ENCODE measurements at places on chromosomes 16 and 17. TPM values are rescaled to one million over a fixed set of nuclear protein-coding genes. Genes with fewer than 3 reads are reported as not detected.

Gene HSD17B1
- 1.1 TPM for total RNA-seq

Gene JUP
- 2.3 TPM for total RNA-seq

- H3K4me1 ChIP-seq: peaks cover 9% of the 10 kb centered on the region
- no peaks in the 10 kb centered on the region for H3K36me3 ChIP-seq
- no peak for DNase-seq
- peaks cover 48% of the 10 kb centered on the region for H3K27me3 ChIP-seq
- H3K4me3 ChIP-seq: no peak overlapping the region
Measured at GRCh38 chr17:79936050-79936449, 96.8 kb upstream of the CBX4 start.

GRCh38 chr17:4267402-4267801 lies 3.6 kb upstream of the ANKFY1 start:
- H3K27me3 ChIP-seq: no peaks in the 10 kb centered on the region
- H3K27ac ChIP-seq: no peak overlapping the region
- no peak for DNase-seq
- H3K4me1 ChIP-seq: peaks cover 24% of the 10 kb centered on the region
- H3K36me3 ChIP-seq: peaks cover 24% of the 10 kb centered on the region

GRCh38 chr17:42798383-42799380 lies at the start of the genes CNTD1 and COA3:
CNTD1 (plus strand) TSS chr17:42798861; CDS start chr17:42799068, 207 bp downstream.
COA3 (minus strand) TSS chr17:42798704; CDS start chr17:42798681, 23 bp downstream.
- H3K27me3 ChIP-seq: peaks cover 7% of the 10 kb centered on the region
- H3K4me3 ChIP-seq: peak within 1 kb of the TSS; percentile 94
- H3K4me1 ChIP-seq: peaks cover 19% of the 10 kb centered on the region
- peaks cover 2% of the 10 kb centered on the region for H3K36me3 ChIP-seq
- DNase-seq: peak; percentile 90

DNA sequence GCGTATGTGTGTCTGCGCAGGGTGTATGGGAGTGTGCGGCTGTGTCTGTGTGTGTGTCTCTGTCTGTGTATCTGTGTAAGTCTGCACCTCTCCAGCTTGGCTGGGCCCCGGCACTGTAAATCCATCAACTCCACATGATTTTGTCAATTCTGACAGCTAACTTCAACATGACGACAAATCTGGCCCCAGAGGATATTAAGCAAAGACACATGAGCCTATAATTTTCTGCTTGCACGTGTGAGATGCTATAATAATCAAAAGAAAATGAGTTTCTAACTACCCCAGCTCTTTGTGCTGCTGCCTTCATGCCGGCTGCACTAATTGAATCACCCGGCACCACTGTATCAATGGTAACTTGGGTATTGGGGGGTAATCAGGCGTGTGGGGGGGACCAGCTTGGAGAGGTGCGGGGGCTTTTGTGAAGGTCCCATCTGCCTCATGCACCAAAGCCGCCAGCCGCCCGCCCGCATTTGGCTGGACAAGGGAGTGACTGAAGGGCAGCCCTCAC lies 57.6 kb upstream of the LHX1 start:
- H3K36me3 ChIP-seq: no peaks in the 10 kb centered on the region
- no peaks in the 10 kb centered on the region for H3K4me1 ChIP-seq
- DNase-seq: no peak
- H3K4me3 ChIP-seq: no peak overlapping the region
- H3K27ac ChIP-seq: no peak overlapping the region

DNA sequence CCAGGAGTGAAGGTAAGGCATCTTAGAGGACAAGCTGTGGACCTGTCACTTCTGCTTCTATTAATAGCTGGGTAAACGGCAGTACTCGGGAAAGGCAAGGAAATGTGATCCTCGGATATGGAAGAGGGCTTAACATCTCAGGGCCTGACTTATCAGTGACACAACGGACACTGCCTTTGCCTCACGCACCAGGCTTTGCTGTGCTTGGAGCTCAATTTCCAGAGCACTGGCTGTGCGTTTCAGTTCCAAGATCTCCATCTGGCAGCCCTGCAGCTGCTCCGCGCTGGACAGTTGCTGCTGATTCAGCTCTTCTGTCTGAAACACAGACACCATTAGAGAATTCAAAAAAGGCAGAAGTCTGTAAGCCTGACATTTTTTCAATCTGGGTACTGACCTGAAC lies 3.5 kb downstream of the KRT40 start:
- peaks cover 28% of the 10 kb centered on the region for H3K27me3 ChIP-seq
- H3K27ac ChIP-seq: no peak overlapping the region
- no peaks in the 10 kb centered on the region for H3K4me1 ChIP-seq
- H3K4me3 ChIP-seq: no peak overlapping the region
- DNase-seq: no peak
- no peaks in the 10 kb centered on the region for H3K36me3 ChIP-seq

DNA sequence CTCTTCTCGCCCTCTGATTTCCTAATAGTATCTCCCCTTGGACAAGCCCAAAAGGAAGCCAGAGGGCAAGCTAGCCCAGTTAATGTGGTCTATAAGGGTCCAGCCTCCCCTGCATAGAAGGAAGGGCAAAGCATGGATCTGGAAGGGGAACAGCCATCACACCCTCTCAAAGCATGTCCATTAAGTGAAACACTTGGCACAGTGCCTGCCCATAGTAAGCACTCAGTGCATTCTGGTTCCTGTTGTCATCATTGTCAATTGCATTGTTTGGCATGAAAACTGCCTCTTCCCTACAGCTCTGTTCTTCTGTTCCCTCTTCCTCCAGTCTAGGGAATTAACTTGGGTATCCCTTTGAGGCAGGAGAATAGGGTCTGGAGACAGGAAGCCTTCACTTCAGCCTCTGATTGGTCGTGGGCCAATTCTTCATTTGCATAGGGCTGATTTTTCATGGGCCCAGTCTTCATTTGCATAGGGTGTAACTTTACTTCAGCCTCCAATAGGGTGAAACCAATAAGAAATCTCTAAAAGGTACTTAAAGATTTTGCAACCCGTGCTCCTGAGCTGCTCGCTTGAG lies 81.4 kb downstream of the C17orf67 start:
- H3K4me1 ChIP-seq: no peaks in the 10 kb centered on the region
- no peaks in the 10 kb centered on the region for H3K36me3 ChIP-seq
- DNase-seq: no peak

- DNase-seq: no peak
- no peaks in the 10 kb centered on the region for H3K27me3 ChIP-seq
- no peaks in the 10 kb centered on the region for H3K4me1 ChIP-seq
Measured at GRCh38 chr16:64478252-64478906, 643.5 kb downstream of the CDH11 start.

GRCh38 chr16:89444151-89444723 lies 46.1 kb downstream of the ANKRD11 start:
- peak overlapping the region; percentile 37 for H3K27ac ChIP-seq
- peaks cover 93% of the 10 kb centered on the region for H3K4me1 ChIP-seq
- H3K4me3 ChIP-seq: no peak overlapping the region

DNA sequence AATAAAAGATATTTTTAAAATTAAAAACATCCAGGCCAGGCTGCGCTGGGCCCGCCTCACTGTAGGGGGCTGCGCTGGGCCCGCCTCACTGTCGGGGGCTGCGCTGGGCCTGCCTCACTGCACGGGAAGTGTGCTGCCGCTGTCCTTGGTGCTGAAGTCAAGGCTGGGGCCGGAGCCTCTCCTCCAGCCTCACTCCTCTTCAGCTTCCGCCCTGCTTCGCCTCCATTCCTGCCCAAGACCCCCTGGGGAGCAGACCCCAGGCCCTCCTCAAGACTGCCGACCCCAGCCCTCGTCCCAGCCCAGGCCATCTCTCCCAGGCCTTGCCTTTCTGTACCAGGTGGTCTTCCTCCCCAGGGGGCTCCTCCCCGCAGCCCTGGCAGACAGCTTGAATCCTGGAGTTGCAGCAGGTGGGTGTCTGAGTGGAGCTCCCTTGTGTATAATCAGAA lies 26.2 kb downstream of the ENDOV start:
- peak; percentile 77 for DNase-seq
- no peak overlapping the region for H3K4me3 ChIP-seq
- H3K27ac ChIP-seq: no peak overlapping the region
- no peaks in the 10 kb centered on the region for H3K36me3 ChIP-seq

GRCh38 chr16:53968454-53968853 lies 264.5 kb downstream of the FTO start:
- no peaks in the 10 kb centered on the region for H3K27me3 ChIP-seq
- no peak for DNase-seq
- peaks cover 1% of the 10 kb centered on the region for H3K4me1 ChIP-seq
- H3K4me3 ChIP-seq: no peak overlapping the region
- H3K27ac ChIP-seq: no peak overlapping the region

GRCh38 chr17:66786107-66786506 lies 48.8 kb upstream of the CACNG5 start:
- no peaks in the 10 kb centered on the region for H3K27me3 ChIP-seq
- no peak overlapping the region for H3K27ac ChIP-seq
- peaks cover 3% of the 10 kb centered on the region for H3K36me3 ChIP-seq
- no peak overlapping the region for H3K4me3 ChIP-seq
